Stimulated activated CD4-positive, alpha-beta T cell treated with anti-CD3 and anti-CD28 coated beads, Interleukin-1b, Interleukin-23, amount 100 ng/mL, for 24 hours (primary cell): ENCODE measurements at places on chromosomes 7 and 10.

- no peak for DNase-seq
These were observed 150.8 kb downstream of the DGKI start for GRCh38 chr7:137695942-137696341.

DNA sequence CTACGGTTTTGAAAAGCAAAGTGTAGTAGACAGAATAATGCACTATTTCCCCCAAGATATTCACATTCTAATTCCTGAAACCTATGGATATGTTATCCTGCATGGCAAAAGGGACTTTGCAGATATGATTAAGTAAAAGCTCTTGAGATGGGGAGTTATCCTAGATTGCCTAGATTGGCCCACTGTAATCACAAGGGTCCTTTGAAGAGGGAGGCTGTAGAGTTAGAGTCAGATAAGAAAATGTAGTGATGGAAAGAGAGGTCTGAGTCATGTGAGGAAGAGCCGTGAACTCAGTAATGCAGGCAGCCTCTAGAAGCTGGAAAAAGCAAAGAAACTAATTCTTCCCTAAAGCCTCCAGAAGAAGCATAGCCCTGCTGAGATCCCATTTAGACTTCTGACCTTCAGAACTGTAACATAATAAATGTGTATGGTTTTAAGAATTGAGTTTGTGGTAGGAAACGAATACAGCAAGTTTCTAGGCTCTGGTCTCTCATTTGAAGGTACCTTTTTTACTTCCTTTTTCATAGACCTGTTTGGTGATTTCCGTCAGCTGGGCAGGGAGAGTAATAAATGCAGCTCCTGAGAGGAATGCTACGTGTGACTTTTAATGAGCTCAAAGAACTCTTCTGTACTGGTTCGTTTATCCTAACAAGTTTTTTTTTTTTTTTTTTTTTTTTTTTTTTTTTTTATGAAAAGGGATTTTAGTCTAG lies 41.9 kb upstream of the NXPH1 start:
- no peak for DNase-seq

DNA sequence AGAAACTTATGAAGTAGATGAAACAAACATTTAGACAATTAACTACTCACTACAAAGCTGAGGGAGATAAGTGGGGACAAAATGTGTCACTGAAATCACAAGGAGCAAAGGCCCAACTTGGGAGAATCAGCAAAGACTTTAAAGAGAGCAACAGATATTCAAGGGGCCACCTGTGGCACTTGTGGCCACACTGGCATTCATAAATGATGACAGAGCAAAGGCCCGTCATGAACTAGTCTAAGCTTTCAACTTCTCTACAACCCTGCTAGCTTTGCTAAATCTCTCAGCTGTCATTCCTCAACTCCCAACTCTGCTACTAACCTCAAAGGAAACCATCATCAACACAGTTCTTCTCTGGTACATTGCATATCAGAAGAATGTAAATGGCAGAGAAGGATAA lies 178.4 kb downstream of the CPEB3 start:
- no peak for DNase-seq

DNA sequence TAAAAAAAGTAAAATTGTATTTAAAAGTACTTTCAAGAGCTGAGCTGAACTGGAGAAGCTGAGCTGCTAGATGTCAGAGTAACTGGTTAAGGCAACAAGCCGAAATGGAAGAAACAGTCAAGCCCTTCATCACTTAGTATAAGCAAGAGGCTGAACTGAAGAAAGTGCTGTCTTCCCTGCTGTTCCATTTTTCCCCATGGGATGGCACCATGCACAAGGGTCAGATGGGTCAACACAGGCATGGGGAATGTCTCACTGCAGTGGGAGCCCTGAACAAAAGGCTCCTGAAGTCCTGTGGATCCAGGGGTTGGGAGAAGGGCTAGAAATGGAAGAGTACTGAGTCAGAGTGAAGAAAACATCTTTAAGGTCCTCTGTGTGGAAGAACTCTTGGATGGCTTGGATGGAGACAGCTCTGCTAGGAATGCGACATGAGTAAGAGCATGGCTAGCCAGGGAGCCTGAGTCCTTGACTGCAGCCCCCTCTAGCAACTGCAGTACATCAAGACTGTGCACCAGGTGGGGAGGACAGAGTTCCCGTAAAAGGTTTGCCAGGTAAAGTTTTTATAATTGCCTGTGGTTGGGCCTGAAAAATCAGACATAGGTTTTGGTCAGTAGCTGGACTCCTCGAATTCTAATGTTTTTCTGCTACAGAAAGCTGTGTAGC lies 348.3 kb downstream of the GPR158 start:
- no peak for DNase-seq

GRCh38 chr10:96637709-96638108 lies 50.9 kb upstream of the TM9SF3 start:
- no peak for DNase-seq

GRCh38 chr10:70675496-70676161 lies 3.3 kb downstream of the ADAMTS14 start:
- no peak for DNase-seq

DNA sequence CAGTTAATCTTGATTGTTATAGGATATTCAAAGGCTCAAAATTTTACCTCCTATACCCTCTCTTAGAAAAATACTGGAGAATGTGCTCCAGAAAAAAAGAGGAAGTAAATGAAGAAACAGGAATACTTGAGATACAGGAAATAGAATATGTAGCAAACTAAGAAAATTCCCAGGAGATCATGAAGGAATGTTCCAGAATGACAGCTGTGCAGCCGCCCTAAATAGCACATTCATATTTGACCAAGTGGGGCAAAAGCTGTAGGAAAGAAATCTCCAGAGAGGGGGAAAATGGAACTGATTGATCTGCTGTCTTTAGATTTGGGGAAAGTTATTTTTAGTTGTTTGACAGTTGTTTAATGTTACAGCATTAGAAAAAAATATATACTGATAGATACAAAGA lies 46.2 kb upstream of the ZEB1 start:
- DNase-seq: no peak

- no peak for DNase-seq
These were observed 138.2 kb downstream of the ELMO1 start for GRCh38 chr7:37310327-37311080.

GRCh38 chr7:41058986-41059741 lies 643.7 kb downstream of the INHBA start:
- no peak for DNase-seq

DNA sequence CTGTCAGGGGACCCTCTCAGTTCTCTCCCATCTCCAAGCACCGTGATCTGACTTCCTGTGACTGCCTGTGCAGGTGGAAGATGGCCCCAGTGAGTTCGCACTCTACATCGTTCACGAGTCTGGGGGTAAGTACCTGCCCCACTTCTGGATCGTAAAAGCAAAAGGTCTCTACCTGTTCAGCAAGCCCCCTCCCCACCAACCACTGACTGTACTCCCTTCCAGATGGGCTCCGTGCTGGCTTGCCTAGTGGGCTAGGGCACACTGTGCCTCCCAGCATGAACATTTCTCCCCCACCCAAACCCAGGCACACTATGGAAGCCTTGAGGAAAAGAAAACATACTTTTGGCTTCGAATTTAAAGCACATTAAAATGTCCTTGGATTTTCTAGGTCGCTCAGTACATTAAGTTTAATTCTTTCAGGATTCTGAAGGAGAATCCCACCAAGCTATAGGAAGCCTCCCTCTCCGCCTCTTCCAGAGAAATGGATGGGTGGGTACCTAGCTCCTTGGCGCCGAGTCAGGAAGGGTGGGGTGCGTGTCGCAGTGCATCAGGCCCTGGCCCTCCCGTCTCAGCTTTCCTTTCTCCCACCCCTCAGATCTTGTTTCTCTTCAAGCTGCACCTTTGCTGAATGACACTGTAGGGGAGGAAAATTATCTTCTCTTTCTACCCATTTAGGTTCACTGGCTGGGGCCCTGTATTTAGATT lies 11.0 kb upstream of the ZNF22 start:
- DNase-seq: no peak

DNA sequence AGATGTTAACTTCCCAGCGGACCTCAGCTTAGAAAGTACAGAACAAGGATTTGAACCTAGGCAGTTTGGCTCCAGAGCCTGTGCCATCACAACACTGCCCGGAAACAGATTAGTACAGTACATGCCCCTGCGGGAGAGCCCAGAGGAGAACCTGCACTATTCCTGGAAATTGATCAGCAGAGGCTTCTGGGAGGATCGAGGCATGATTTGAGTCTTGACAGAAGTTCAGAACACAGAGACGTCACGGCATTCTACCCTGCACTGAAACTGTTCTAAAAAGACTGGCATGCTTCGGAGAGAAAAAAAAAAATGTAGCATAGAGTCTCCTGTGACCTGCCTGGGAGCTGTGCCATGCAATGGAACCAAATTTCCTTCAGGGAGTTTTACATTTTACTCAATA lies 9.2 kb upstream of the IL6 start:
- no peak for DNase-seq

DNA sequence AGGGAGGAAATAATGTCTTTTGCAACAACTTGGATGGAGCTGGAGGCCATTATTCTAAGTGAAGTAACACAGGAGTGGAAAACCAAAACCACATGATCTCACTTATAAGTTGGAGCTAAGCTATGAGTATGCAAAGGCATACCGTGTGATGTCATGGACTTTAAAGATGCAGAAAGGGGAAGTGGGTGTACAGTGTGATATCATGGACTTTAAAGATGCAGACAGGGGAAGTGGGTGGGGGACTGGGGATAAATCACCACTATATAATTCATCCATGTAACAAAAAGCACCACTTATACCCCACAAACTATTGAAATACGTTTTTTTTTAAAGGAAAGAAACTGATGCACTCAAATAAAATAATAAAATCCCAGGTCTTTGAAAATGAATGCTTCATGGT lies 29.5 kb downstream of the LYZL2 start:
- DNase-seq: no peak

- no peak for DNase-seq
These were observed 31.0 kb upstream of the TRIM8 start for GRCh38 chr10:102613286-102613685.

DNA sequence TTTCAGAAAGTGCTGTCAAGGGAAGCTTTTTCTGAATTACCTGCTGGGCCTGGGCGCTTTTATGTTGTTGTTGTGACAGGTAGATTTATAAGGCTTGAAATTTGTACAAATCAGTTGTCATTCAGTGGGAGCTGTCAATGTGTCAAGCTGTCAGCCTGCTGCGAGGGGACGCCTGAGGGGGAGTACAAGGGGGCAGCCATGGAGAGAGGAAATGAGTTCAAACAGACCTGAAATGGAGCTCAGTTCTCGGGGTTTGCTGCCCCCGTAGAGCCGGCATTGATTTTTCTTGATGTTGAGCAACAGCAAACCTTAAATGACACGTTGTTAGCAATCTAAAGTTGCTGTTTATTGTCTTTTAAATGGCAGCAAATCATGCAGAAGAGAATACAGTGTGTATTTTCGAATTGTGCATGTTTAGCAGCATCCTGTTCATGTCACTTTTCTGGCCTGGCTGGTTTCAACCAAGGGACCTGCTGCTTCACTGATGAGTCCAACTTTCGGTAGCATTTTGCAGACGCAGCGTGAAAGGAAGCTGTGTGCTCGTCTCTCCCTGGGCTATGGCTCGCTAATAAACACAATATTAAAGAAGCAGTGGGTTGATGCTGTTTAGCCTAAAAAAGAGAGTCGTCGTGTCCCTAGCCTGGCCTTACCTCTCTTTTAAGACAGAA lies 166.5 kb downstream of the LRMDA start:
- no peak for DNase-seq
